ENCODE measurements at places on chromosomes 3 and 15.
A peak's percentile ranks its signal among the peaks of the same experiment; 100 is the strongest.

- DNase-seq = no peak
Observed at GRCh38 chr15:46080016-46080415, 445.2 kb downstream of the SQOR start.

DNA sequence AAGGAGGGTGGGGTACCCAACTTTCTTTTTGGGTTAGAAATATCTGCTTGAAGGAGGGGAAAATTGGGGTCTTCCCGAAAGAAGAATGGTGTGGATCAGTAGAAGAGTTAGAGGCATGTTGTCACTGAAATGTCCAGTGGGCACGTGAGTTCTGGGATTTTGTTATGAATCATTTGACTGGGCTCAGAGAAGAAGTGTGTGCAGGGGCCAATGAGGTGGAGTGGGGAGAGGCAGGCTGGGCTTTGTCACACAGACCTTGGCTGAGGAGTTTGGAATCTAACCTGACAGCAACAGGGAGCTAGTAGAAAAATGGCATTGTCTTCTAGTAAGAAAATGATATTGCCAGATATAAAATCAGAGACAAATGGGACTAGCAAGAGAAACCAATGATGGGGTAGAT, 436.8 kb downstream of the MFSD1 start:
- no peak for DNase-seq

- no peak for DNase-seq
Observed at GRCh38 chr3:11213810-11214450, 58.3 kb upstream of the ATG7 start.

DNA sequence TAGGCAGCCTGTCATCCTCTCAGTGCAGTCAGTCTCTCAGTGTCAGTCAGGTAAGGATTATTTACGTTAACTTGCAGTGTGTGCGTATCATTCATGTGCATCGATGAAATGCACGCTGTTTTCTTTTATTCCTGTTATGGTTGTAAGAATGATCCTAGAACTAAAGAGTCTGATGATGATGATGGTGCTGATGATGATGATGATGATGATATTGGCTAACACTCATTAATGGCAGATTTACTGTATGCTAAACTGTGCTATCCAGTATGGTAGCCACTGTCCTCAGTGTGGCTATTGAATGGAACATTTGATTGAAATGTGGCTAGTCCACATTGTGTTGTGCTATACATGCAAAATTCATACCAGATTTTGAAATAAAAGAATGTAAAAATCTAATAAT, 39.4 kb downstream of the FANCI start:
- DNase-seq = no peak

- DNase-seq = no peak
Observed at GRCh38 chr15:67126551-67127330, 61.3 kb downstream of the SMAD3 start.

DNA sequence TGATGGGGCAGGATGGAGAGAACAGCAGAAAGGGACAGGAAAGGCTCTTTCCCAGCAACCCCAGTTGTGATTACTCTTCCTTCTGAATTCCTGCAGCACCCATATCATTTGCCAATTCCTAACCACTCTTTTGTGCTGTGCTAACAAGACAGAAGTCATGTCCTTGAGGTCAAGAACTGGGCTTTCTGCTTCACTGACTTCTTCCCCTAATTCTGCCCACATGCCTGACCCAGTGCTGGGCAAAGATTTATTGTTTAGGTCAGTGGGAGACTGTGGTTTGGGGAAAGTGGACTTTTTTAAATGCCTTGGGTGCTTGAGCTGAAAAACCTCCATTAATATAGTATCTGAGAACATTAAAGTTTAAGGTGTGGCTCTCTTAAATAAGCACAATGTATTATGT, 4.2 kb upstream of the EFCAB12 start:
- no peak for DNase-seq

- no peak for DNase-seq
Observed at GRCh38 chr3:148518520-148518919, 179.2 kb upstream of the AGTR1 start.

DNA sequence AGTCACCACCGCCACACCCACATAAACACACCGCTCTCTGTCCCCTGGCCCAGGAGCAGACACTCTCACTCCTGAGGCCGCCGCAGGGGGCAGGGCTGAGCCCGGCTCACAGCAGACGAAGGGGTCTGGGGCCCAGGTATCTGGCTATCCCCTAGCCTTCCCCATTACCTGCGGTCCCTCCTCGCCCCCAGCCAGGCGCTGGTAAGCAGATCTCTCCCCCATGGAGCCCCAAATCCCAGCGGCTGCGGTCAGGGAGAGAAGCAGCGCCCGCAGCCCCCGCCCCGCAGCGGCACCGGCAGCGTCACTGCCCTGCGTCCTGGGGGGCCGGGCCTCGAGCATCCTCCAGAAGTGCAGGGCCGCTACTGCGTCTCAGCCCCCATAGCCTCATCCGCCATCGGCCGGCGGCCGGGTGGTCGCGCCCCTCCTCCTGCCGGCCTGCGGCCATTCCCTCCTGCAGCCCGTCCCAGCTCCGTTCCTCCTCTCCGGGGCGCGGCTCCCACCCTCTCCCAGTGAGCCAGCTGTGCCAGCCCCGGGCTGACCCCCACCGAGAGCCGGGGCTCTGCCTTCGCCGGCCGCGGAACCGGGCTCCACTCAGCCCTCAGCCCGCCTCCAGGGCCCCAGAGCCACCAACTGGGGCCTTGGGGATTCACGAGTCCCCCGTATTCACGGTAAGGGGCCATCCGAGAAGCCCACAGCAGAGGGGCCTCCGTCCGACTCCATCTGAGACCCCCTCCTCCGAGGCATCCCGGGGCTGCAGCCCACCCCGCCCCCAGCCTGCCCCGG, 13.1 kb downstream of the TNK2 start:
- DNase-seq = no peak

DNA sequence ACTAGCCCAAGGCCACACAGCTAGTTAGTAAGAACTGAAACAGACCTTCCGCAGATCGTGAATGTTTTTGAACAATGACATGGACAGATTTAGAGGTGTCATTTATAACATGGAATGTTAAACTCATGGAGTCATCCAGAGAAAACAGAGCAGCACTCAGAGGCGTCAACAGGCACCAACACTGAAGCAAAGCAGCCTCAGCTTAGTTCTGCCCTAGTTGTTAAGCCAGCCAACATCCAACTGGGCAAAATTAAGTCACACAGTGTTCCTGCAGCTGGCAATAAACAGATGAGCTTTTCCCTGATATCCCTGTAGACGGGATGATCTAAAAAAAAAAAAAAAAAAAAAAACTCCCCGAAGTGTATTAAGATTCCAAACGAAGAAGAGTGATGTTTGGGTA, 13.6 kb downstream of the DCLK3 start:
- DNase-seq = no peak

DNA sequence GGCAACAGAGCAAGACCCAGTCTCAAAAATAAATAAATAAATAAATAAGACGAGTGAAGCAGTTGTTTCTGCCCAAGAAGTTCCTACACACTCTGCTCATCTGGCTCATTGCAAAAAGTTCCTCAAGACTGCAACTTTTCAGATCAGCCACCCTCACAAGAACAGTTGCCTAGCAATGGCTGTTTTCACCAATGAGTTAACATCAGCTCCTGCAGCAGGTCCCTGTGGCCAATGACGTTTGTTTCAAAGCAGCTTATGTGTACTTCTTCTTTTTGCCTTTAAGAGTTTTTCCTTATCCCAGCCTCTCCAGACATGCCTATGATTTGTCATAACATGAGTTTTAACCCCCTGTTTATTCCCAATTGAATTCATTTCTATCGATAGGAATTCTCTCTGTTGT, 118.4 kb upstream of the SPRED1 start:
- no peak for DNase-seq

DNA sequence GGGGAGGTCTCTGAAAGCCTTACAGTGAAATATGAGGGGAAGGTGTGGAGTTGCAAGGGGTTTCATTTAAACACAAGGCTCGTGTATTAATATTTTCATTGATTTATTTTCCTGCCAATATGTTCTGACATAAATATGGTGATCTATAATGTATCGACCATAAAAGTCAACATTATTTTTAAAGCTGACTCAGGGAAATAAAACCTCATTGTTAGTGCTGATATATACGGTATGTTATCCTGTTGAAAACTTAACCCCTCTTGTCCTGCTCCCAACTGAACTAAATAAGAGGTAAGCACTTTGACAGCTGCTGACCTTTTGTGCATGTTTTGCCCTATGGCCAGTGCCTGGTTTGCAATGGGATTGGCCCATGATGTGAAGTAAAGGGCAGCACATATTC, 47.9 kb downstream of the MFSD1 start:
- no peak for DNase-seq

- DNase-seq = no peak
Observed at GRCh38 chr3:117101697-117102096, 392.1 kb downstream of the TUSC7 start.

- peak; percentile 18 for DNase-seq
Observed at GRCh38 chr15:99305761-99306505, 54.7 kb downstream of the LRRC28 start.

GRCh38 chr3:110799271-110799670, 272.3 kb upstream of the NECTIN3 start:
- DNase-seq = no peak
